ENCODE measurements at places on chromosomes 7 and 10. TPM values are rescaled to one million over a fixed set of nuclear protein-coding genes. Genes with fewer than 3 reads are reported as not detected.

Gene PRSS1
- polyA plus RNA-seq = not detected

DNA sequence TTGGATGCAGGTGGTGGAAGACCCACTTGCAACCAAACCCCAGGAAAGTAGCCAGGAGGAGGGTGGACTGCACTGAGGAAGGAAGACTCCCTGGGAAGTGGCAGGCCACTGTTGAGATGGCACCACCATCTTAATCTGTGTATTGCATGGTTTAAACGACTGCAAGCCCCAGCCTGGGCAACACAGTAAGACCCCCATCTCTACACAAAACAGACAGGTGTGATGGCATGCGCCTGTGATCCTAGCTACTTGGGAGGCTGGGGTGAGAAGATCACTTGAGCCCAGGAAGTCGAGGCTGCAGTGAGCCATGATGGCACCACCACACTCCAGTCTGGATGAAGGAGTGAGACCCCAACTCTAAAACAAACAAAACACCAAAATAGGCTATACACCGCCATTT is 9.7 kb upstream of the BCL7B start:
- no peak overlapping the region for H3K4me3 ChIP-seq
- peaks cover 14% of the 10 kb centered on the region for H3K36me3 ChIP-seq
- H3K27me3 ChIP-seq = no peaks in the 10 kb centered on the region
- DNase-seq = no peak
- no peak overlapping the region for H3K27ac ChIP-seq

DNA sequence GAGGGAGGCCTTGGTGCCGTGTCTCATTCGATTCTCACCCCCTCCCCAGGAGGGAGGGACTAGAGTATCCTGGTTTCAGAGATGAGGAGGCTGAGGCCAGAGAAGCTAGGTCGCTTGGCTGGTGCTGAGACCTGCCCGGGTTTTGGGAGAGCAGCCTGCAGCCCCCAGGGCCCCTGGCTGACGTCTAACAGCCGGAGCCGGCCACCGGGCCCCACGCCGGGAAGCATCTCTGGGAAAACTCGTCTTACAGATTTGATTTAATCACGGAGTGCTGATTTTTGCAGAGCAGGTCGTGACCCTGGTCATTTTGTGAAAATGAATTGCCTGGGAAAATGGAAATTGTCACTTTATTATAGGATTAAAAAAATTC is 97.5 kb downstream of the MICALL2 start:
- no peak overlapping the region for H3K27ac ChIP-seq
- H3K4me1 ChIP-seq = no peaks in the 10 kb centered on the region
- no peaks in the 10 kb centered on the region for H3K36me3 ChIP-seq
- DNase-seq = no peak
- H3K4me3 ChIP-seq = no peak overlapping the region

DNA sequence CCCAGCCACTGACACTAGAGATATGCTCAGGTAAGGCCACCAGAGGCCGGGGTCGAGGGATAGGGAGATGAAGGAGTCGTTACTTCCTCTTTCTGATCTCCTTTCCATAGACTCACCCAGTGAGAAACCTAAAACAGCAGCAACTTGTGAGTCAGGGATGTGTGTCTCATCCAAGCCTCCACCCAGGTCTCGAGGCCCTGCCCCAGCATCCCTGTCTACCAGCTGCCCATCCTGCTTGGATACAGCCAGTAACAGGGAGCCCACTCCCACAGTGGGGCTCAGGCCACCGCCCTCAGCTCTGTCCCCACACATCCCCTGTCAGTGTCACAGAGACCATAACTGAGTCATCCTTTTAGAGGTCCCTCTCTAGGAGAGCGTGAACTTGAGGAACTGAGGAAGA is 49.6 kb upstream of the CHST15 start:
- H3K4me3 ChIP-seq = no peak overlapping the region
- H3K36me3 ChIP-seq = no peaks in the 10 kb centered on the region
- no peak for DNase-seq
- H3K27me3 ChIP-seq = peaks cover 3% of the 10 kb centered on the region
- H3K4me1 ChIP-seq = no peaks in the 10 kb centered on the region

Gene TAS2R5
- polyA plus RNA-seq = 1.3 TPM

Gene EVX1
- not detected for polyA plus RNA-seq

Gene ETV1
- 5.8 TPM for polyA plus RNA-seq

GRCh38 chr7:93194386-93194785 is 31.9 kb downstream of the HEPACAM2 start:
- no peaks in the 10 kb centered on the region for H3K36me3 ChIP-seq
- H3K27ac ChIP-seq = no peak overlapping the region
- no peak overlapping the region for H3K4me3 ChIP-seq
- no peaks in the 10 kb centered on the region for H3K4me1 ChIP-seq
- no peak for DNase-seq

DNA sequence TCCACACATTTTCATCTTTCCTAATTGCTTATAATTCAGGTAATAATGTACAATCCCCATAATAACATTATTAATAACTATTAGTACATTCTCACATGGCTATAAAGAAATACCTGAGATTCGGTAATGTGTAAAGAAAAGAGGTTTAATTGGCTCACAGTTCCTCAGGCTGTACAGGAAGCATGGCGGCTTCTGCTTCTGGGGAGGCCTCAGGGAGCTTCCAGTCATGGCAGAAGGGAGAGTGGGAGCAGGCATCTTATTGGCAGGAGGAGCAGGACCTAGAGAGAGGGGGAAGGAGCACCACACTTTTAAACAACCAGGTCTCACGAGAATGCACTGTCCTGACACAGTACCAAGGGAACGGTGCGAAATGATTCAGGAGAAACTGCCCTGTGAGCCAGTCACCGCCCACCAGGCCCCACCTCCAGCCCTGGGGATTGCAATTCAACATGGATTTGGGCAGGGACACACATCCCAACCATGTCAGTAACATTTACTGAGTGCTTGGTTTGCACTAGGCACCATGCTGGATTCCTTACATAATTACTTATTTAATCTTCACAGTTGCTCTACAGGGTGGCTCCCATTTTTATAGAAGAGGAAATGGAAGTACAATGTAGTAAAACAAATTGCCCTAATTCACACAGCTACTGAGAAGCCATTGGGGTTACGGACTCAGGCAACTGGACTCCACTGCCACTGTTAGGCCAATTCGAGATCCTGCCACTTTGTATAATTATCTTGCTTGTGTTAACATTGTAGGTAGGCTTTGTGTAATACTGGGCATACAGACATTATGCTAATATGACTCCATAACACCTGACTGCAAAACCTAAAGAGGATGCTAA is 8.7 kb upstream of the ESYT2 start:
- H3K27ac ChIP-seq = no peak overlapping the region
- no peaks in the 10 kb centered on the region for H3K4me1 ChIP-seq
- DNase-seq = no peak

GRCh38 chr7:105649727-105650381 is 68.6 kb upstream of the EFCAB10 start:
- no peaks in the 10 kb centered on the region for H3K27me3 ChIP-seq
- H3K27ac ChIP-seq = no peak overlapping the region
- H3K4me3 ChIP-seq = no peak overlapping the region
- H3K4me1 ChIP-seq = no peaks in the 10 kb centered on the region

GRCh38 chr7:92916770-92917224 is 80.4 kb upstream of the CDK6 start:
- no peak overlapping the region for H3K4me3 ChIP-seq
- no peaks in the 10 kb centered on the region for H3K27me3 ChIP-seq
- H3K36me3 ChIP-seq = no peaks in the 10 kb centered on the region
- no peak for DNase-seq
- H3K27ac ChIP-seq = no peak overlapping the region

Gene TCF7L2
- 9.9 TPM for polyA plus RNA-seq

GRCh38 chr7:265192-265997 is 24.6 kb upstream of the FOXL3 start:
- no peak overlapping the region for H3K27ac ChIP-seq
- no peaks in the 10 kb centered on the region for H3K36me3 ChIP-seq
- H3K4me1 ChIP-seq = no peaks in the 10 kb centered on the region
- H3K27me3 ChIP-seq = no peaks in the 10 kb centered on the region

GRCh38 chr7:23264916-23265458 is 18.4 kb downstream of the GPNMB start:
- no peak overlapping the region for H3K27ac ChIP-seq
- no peaks in the 10 kb centered on the region for H3K36me3 ChIP-seq
- no peak for DNase-seq
- no peaks in the 10 kb centered on the region for H3K4me1 ChIP-seq
- H3K4me3 ChIP-seq = no peak overlapping the region

Gene AMZ1
- polyA plus RNA-seq = not detected

- peak overlapping the region; percentile 96 for H3K27ac ChIP-seq
- H3K4me1 ChIP-seq = peaks cover 60% of the 10 kb centered on the region
- H3K27me3 ChIP-seq = no peaks in the 10 kb centered on the region
- DNase-seq = peak; percentile 69
Observed at GRCh38 chr7:27176962-27177794, 3.1 kb upstream of the HOXA10 start.

Gene PDZD7
- 0.41 TPM for polyA plus RNA-seq

DNA sequence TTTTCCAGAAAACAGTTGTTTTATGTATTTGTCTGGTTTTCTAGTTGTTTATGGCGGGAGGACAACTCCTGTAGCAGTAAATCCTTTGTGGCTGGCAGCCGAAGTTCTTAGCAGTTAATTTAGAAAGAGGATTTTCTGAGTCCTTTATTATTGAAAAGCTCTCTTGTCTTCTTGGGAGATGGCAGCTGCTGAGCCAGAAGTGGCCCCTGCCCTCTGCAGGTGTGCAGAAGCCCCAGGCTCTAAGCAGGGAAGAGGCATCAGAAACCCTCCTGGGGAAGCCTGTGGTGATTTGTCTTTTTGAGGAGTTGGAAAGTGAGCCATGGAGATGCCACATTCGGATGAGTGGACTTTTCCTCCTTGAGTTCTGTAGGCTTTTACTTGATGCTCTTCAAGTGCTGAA is 106.3 kb downstream of the GLRX3 start:
- no peaks in the 10 kb centered on the region for H3K36me3 ChIP-seq
- no peak overlapping the region for H3K27ac ChIP-seq
- DNase-seq = no peak
- H3K4me1 ChIP-seq = no peaks in the 10 kb centered on the region

- no peak overlapping the region for H3K4me3 ChIP-seq
- no peaks in the 10 kb centered on the region for H3K27me3 ChIP-seq
- no peaks in the 10 kb centered on the region for H3K36me3 ChIP-seq
Observed at GRCh38 chr10:95406651-95407280, 116.0 kb upstream of the PDLIM1 start.

DNA sequence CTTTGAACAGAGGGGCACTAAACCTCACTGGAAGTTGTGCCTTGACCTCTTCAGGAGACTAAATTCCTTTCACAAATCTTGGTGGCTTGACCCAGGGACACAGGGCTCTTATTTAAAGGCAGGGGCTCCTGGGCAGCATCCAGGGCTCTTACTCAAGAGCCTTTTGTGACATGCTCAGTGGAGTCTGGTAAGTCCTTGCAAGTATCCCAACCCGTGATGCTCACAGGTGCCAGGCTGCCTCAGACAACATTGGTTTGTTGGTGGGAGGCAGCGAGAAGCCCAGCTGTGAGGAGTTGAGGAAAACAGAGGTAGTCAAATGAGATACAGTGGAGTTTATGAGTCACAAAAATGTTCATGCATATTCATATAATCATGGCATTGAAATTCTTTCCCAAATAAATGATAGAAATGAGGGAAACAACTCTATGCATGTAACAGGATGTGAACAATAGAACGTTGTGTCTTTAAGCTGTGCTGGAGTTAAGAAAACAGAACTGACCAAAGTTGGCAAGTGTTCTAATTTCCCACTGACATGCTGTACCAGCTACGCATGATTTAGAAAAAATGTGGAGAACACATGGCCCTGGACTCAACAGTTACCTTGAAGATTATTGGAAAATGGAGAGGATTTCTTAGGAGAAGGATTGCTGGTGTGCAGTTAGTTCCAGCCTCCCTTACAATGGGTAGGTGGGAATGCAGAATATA is 654.5 kb upstream of the COBL start:
- DNase-seq = peak; percentile 3
- H3K4me3 ChIP-seq = no peak overlapping the region
- H3K4me1 ChIP-seq = no peaks in the 10 kb centered on the region

DNA sequence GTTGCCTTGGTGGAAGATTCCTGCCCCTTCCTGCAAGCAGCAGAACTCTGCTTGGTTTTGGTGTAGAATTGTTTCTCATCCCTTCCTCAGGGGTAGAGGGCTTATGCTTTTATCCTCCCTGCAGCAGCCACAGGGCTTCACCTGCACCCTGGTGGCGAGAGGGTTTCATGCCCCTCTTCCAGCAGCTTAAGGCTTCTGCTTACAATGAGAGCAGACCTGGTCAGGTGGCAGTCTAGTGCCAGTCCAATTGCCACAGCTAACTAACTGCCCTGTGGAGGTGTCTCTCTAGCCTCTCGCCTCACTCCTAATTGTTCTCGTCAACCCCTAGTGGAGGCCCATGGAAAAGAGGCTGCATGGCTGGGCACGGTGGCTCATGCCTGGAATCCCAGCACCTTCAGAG is 19.3 kb downstream of the ACBD7 start:
- H3K27ac ChIP-seq = no peak overlapping the region
- DNase-seq = no peak
- H3K36me3 ChIP-seq = no peaks in the 10 kb centered on the region
- H3K27me3 ChIP-seq = peaks cover 6% of the 10 kb centered on the region

Gene PON3
- polyA plus RNA-seq = 0.62 TPM
